ENCODE measurements at places on chromosomes 6 and 20. TPM values are rescaled to one million over a fixed set of nuclear protein-coding genes. Genes with fewer than 3 reads are reported as not detected.
A peak's percentile ranks its signal among the peaks of the same experiment; 100 is the strongest.

ADAM33 gene
- 7.0 TPM for total RNA-seq

MEP1A gene
- 0.09 TPM for total RNA-seq

DNA sequence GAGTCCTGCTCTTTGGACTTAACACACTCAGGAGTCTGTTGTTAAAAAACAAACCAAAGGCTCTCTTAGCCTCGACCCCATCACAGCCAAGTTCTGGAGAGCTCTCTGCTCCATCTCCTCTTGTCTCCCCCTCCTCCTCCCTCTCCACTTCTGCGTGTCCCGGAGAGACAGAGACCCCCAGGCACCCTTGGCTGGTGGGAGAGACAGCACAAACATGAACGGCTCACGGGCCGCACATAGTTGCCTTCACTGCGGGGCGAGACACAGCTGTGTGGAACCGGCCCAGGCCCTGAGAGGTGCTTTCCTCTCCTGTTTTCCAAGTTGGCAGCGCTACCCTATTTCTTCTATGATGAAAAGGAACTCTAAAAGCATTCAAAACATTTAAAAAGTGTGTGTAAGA, 23.3 kb upstream of the MYT1 start:
- DNase-seq, result peak; percentile 6

GRCh38 chr20:3613821-3614440, 49.3 kb downstream of the GFRA4 start:
- no peak for DNase-seq

DNA sequence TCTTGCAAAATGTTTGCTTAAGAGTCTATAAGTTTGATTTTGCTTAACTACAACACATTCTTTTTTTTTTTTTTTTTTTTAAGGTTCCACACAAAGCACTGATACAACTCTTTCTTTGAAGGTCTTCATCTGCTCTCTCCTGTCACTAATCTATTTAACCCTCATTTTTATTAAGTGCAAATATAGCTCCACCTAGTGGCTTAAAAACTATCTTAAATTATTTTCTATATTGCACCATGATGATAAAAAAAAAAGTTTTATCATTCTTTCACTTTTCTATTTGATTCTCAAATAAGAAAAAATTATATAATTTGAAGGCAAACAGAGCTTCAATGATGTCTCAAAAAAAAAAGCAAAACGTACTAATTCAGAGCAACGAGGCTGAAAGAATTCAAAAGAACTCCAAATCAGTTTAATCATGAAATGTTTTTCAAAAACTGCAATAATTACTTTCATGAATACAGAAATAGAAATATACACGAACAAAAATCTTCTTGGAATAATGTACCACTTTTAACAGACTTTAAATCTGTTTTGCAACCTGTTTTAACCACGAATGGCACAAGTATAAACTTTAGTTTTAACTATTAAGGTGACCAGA, 12.8 kb downstream of the ESF1 start:
- no peak for DNase-seq

GRCh38 chr20:574297-574942, 30.8 kb upstream of the CSNK2A1 start:
- DNase-seq, result peak; percentile 58

GRCh38 chr6:118860880-118861279, 33.1 kb upstream of the ASF1A start:
- DNase-seq, result peak; percentile 17
